ENCODE measurements at places on chromosomes 12 and 14.
A peak's percentile ranks its signal among the peaks of the same experiment; 100 is the strongest.

DNA sequence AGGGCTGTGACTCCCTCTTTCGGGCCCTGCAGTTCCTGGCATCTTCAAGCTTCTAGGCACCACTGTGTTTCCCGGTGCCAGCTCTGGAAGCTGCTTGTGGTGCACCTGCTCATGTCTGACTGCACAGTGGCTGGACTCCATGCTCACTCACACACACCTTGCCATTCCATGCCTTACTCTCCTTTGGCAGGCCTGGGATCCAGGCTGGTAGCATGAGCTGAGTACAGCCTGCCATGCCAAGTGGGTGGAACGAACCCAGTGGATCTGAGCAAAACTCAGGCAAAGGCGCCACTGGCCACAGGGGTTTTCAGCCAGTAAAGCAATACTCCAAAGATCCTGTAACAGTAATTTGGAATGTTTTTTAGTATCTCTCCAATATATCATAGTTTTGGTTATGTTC lies 902.7 kb upstream of the USP15 start:
- no peak for DNase-seq

DNA sequence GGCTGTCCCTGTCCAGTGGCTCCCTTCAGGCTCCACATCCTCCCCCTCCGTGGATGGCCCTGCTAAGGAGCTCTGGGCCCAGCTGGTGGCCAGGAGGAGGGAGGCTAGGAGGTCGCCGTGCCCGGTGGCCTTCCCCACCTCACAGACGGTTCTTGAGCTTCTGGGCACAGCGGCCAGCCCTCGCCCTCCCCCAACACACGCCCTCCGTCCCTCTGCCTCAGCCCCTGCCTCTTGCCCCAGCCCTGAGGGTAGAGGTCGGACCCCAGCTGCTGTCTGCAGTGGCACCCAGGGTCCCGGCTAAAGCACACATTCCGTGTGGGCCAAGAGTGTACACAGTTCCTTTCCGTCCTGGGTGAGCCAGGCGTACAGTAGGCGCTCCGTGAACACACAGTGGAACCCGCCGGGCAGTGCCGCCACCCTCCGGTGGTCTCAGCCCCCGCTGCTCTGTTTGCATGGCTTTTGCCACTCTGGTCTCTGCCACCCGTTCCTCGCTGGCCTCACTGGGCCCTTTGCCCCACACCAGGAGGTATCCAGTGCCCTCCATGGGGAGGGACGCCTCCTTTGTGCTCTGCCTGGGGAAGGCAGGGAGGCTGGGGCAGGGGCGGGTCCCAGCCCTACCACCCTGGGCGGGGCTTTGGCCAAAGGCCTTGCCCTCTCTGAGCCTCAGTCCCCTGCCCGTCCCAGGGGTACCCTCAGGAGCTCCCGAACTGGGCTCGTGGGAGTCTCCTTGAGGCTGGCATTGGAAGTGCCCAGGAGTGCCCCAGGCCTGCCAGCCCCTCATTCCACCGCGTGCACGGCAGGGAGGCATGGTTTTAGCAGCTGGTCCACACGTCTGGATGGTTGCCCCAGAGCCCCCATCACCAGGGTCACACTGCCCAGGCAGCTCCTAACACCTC lies 13.0 kb downstream of the TRMT61A start:
- DNase-seq = no peak

DNA sequence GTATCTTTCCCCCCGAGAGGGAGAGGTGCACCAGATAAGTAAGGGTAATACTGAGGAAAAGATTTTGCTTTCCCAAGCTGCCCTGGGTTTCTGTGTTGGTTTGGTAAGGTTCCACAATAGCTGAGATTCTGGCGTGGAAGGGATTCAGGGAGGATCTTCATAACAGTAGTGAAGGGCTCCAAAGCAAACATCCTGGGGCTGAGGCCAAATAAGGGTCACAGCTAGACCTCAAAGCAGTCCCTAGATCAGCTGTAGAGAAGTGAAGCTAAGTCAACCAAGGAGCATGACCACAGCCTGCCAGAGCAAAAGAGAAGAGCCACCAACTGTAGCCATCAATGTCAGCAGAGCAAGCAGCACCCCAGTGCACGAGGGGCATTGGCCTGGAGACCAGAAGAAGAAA lies 73.2 kb upstream of the SLC35F4 start:
- DNase-seq = no peak

- DNase-seq = no peak
These were observed 37.0 kb downstream of the KCNC2 start for GRCh38 chr12:75172611-75173010.

DNA sequence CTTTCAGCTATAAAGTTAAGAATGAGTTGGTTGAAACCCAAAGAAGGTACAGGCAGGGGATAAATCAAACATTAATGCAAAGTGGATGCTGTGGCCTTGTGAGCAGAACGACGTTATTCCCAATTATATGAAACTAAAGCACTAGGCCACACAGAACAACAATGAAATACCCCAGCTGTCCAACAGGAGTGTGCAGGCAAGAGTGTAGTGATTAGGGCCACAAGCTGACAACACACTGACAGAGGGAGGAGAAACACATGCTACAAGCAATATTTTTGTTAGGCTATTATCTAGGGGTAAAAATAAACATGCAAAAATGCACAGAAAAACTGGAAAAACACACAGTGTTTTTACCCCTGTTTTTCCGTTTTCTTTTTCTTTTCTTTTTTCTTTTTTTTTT lies 15.0 kb downstream of the MAP3K9 start:
- DNase-seq = no peak

DNA sequence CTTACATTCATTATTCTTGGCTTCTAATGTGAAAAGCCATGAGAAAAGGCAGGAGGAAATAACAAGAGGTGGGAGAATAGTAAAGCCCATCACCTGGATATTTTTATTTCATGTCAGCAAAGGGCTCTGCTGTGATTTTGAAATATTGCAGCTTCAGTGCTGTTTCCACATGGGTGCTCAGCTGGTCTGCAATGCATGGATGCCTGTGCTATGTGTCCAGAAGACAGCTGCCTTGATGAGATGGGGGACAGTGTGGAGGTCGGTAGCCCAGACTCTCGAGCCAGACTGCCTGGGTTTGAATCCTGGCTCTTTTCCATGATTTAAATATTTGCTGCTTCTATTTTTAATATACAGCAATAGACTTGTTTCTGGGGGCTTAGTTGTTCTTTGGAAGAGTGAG lies 477.5 kb upstream of the GARIN6 start:
- no peak for DNase-seq

GRCh38 chr12:67816269-67816668 lies 167.7 kb downstream of the DYRK2 start:
- no peak for DNase-seq

DNA sequence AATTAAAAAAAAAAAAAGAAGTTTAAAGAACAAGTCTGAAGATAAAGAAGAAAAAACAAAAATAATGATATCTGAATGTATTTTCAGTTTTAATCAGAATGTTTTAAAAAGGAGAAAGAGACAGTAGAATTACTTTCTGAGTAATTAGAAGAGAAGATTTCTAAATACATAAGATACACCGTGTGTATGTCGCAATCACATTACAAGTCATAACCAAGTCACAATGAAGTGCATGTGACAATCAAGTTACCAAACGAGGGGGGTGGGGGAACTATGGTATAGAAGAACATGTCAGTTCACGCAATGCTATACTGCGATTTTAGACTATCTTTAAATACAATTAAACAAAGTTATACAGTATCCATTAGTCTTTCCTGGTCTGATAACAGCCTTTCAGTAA lies 1464.1 kb upstream of the FLRT2 start:
- no peak for DNase-seq

- DNase-seq = no peak
These were observed 613.4 kb upstream of the ATP2B1 start for GRCh38 chr12:90322006-90322405.

GRCh38 chr12:52204095-52204930 lies 12.5 kb upstream of the KRT80 start:
- DNase-seq = no peak

- no peak for DNase-seq
These were observed 393.8 kb upstream of the DCN start for GRCh38 chr12:91576432-91576831.

DNA sequence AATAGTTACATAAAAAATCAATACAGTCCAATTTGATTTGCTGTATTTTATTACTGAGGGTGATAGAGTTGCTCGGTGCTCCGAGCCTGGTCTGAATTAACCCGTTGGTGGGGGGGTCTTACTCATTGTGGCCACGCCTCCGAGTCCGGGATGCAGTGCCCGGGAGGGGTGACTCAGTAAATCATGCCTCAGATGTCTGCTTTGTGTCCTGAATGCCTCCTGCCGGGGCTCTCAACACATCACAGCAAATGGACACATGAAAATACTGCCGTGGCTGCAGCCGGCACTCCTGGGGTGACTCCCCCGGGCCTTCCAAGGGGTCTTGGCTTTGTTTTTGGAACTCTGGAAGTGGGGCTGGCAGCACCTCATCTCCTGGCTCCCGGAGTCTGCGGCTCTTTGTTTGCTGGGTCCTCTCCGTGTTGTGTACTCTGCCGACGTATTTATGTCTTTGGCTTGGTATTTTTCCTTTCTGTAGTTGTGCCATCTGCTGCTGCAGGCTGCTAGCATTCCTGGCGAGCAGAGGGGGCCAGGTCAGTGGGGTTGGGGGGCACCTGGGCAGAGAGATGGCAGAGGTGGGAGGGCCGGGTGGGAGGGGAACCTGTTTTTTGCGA lies 129.0 kb downstream of the AACS start:
- no peak for DNase-seq

DNA sequence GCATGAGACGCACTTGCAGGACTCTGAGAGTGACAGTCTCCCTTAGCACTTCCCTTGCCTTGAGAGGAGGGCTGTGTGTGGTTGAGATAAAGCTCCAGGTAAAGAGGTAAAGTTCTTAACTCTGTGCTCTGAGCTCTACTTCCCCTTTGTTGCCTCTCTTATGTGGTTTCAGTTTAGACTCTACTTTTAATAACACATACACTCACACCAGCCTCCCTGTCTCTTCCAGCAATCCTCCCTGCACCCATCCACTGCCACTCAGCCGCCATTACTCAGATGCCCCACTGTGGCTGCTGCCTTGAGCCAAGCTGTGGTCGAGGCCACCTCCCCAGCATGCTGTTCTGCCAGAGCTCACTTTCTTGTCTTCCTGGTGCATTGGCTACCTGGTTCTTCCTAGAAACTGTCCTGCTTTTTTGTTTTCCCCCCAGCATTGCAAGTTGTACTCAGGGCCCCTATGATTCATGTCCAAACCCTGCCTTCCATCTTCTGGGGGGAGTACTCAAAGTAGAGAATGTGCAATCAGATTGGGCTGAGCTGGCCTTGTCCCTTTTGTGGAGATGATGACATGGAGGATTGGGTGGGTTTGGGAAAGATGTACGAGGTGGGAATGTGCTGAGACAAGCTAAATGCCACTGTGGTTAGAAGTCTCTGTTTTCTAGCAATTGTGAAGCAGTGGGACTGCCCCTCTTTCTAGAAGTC lies 115.5 kb upstream of the PARP11 start:
- DNase-seq = peak; percentile 29

DNA sequence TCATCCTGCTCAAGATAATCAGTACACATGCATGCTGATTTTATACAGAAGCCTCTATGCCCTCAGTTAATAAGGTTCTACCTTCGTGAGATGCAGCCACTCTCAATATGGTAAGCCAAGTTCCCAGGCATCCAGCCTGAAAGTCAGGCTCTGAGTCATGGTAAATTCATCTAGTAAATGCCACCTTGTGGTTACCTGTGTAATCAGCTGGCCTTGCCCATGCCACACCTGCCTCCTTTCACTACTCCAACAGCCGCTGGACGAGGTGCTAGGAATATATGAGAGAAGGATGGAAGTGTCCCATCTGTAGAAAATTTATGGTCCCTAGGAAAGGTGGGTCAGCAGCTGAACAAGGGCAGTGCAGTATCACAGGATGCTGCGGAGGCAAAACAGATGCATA lies 207.3 kb downstream of the SSPN start:
- DNase-seq = no peak

GRCh38 chr14:87312169-87312893 lies 680.7 kb downstream of the GALC start:
- DNase-seq = no peak

GRCh38 chr12:114221957-114222630 lies 183.8 kb downstream of the TBX5 start:
- no peak for DNase-seq
